ENCODE measurements at places on chromosomes 7 and 10. TPM values are rescaled to one million over a fixed set of nuclear protein-coding genes. Genes with fewer than 3 reads are reported as not detected.

DNA sequence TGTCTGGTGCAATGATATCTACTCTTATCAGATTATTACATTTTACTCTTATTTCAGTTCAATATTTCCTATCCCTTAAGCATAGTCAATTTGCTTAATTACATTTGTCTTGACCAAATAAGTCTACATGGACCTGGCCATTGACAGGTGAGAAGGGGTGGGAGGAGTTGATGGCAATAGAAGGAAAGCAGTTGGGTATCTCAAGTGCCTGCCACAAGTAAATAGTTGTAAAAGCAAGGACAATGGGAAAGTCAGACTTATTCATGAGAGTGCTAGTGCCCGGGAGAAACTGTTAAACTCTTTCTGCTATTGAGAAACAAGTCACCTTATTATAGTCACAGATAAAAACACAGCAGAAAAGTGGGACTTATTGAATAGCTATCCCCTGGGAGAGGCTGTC, 32.4 kb upstream of the HGF start:
- DNase-seq = no peak
- no peak overlapping the region for H3K4me3 ChIP-seq
- H3K36me3 ChIP-seq = no peaks in the 10 kb centered on the region
- H3K27ac ChIP-seq = no peak overlapping the region

GRCh38 chr10:111522551-111522950, 445.7 kb downstream of the ADRA2A start:
- H3K27me3 ChIP-seq = no peaks in the 10 kb centered on the region
- no peak for DNase-seq
- no peak overlapping the region for H3K27ac ChIP-seq
- H3K4me1 ChIP-seq = no peaks in the 10 kb centered on the region
- no peaks in the 10 kb centered on the region for H3K36me3 ChIP-seq
- no peak overlapping the region for H3K4me3 ChIP-seq

- H3K27ac ChIP-seq = no peak overlapping the region
- no peaks in the 10 kb centered on the region for H3K4me1 ChIP-seq
- H3K4me3 ChIP-seq = no peak overlapping the region
- H3K27me3 ChIP-seq = peaks cover 4% of the 10 kb centered on the region
- H3K36me3 ChIP-seq = no peaks in the 10 kb centered on the region
Observed at GRCh38 chr10:121527690-121528089, 70.6 kb downstream of the FGFR2 start.

- H3K4me3 ChIP-seq = peak overlapping the region; percentile 81
- peak overlapping the region; percentile 88 for H3K27ac ChIP-seq
- H3K27me3 ChIP-seq = peaks cover 14% of the 10 kb centered on the region
Observed at GRCh38 chr10:132408367-132408781, 11.4 kb downstream of the PWWP2B start.

GRCh38 chr7:74061840-74062539, 21.6 kb upstream of the LIMK1 start:
- DNase-seq = peak; percentile 88
- H3K4me3 ChIP-seq = peak overlapping the region; percentile 85
- H3K27ac ChIP-seq = peak overlapping the region; percentile 99
- no peaks in the 10 kb centered on the region for H3K36me3 ChIP-seq
- H3K27me3 ChIP-seq = peaks cover 10% of the 10 kb centered on the region
- peaks cover 20% of the 10 kb centered on the region for H3K4me1 ChIP-seq

DNA sequence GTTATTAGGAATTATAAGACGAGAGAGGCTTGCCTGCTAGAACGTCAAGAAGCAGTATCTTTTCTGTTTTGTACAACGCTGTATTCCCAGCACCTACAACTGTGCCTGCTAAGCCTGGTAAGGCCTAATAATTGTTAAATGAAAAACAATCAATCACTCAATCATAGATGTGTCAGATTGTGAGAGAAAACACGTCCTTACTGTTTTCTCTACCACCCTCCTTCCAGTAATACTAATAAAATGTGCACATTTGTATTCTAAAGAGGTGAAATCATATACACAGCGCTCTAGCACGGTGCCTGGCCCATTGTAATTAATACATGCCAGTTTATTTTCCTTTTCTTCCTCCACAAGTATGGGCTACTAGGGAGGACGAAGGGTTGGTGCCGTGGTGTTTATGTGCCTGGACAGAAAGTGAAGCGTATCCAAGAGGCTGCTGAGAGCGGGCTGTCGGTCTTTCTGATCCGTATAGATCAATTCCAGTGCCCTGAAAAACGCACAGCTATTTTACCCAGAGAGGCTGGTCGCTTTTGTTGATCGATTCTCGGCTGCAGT, 1.5 kb upstream of the AUTS2 start:
- no peak for DNase-seq
- H3K27me3 ChIP-seq = peaks cover 13% of the 10 kb centered on the region
- peaks cover 6% of the 10 kb centered on the region for H3K4me1 ChIP-seq
- H3K36me3 ChIP-seq = no peaks in the 10 kb centered on the region

DNA sequence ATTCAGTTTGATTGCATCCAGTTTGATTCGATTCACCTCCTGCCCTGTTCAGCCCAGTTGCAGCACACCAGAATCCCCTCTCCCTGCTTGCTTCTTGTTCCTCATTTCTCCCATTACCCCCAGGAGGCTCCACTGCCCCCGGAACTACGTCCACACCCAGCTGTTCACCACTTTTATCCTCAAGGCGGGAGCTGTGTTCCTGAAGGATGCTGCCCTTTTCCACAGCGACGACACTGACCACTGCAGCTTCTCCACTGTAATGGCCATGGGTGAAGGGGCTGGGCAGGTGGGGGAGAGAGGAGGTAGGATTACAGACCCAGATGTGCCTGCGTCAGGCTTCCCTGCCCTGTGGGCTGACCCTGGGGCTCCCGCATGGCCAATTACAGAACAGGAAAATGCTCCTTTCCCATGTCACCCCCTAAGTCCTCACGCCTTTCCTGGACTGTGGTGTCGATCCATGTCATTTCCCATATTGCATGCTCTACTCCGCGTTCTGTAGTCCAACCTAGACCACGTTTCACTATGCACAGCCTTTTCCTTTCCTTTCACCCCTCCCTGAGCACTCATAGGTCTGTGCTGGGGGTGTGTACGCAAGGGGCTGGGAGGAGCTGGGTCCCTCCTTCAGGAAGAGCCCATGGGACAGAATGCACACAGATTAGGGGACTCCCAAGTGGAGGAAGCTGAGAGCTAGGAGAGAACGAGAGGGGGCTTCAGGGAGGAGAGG, 8.2 kb downstream of the GHRHR start:
- no peaks in the 10 kb centered on the region for H3K36me3 ChIP-seq
- H3K27ac ChIP-seq = no peak overlapping the region
- DNase-seq = no peak
- H3K4me1 ChIP-seq = peaks cover 1% of the 10 kb centered on the region

- no peak overlapping the region for H3K27ac ChIP-seq
- H3K4me1 ChIP-seq = no peaks in the 10 kb centered on the region
- H3K36me3 ChIP-seq = peaks cover under 1% of the 10 kb centered on the region
- no peaks in the 10 kb centered on the region for H3K27me3 ChIP-seq
- no peak for DNase-seq
Observed at GRCh38 chr10:99292159-99292558, 37.0 kb upstream of the CNNM1 start.

DNA sequence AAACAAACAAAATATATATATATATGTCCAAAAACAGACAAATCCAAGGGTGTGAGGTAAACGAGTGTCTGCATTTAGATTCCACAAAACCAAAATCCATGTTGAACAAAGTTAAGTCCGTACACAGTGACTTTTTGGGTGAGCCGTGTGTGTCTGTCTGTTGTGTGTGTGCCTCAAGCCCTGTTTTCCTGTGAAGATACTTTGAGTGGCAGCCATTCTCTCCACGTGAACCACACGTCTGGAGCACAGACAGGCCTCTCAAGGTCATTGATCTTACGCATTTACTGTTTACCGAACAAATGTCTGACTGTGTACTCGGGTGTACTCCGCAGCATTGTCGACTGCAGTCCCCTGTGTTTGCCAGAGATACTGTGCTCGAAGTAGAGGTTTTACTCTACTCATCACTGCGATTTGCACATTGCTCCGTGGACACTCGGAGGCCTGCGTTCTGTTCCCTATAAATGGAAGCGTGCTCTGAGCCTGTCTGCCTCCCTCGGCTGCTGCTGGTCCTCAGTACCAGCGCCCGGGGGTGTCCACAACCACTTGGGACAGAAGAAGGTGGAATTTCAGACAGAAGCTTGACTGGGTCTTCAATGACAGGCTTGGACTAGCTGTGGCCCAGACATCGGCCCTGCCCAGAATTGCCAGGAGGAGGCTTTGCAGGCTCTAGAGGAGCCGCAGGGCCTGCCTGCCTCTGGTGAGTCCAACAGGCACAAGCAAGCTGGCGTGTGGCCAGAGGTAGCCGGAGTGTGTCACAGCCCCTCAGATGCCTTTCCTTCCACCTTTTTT, 22.1 kb downstream of the CYP17A1 start:
- H3K27ac ChIP-seq = peak overlapping the region; percentile 85
- no peak for DNase-seq
- H3K36me3 ChIP-seq = peaks cover 14% of the 10 kb centered on the region
- peak overlapping the region; percentile 73 for H3K4me3 ChIP-seq
- H3K27me3 ChIP-seq = peaks cover 2% of the 10 kb centered on the region
- H3K4me1 ChIP-seq = peaks cover 43% of the 10 kb centered on the region

DNA sequence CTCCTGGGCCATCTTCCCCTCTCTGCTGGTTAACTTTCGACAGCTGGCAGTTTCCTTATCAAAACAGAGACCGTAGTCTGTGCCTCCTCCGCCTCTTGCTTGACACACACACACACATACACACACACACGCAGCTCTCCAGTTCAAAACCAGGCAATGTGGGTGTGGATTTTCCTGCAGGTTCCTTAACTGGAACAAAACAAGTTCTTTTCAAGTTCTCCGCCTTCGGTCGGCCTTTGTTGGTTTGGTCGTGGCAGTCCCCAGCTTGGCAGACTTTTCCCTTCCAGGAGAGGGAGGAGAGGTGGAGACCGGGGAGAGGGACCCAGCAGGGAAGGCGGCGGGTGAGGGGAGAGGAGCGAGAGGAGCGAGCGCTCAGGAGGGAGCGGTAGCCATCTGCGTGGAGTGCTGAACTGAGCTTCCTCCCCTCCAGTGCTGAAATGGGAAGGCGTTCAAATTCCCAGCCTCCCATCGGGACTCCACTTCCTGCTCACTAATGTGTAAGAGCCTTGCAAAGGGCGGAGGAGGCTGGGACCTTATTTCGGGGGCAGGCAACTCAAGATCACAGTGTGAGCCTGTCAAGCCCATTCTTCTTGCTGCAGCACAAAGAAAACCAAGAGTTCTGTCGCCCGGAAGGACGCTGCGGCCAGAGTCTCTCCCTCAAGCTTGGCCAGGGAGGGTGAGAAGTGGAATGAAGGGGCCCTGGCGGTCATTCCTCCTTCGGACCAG, 120.6 kb downstream of the PRPF18 start:
- H3K27me3 ChIP-seq = peaks cover 7% of the 10 kb centered on the region
- peak overlapping the region; percentile 42 for H3K4me3 ChIP-seq
- H3K27ac ChIP-seq = no peak overlapping the region

DNA sequence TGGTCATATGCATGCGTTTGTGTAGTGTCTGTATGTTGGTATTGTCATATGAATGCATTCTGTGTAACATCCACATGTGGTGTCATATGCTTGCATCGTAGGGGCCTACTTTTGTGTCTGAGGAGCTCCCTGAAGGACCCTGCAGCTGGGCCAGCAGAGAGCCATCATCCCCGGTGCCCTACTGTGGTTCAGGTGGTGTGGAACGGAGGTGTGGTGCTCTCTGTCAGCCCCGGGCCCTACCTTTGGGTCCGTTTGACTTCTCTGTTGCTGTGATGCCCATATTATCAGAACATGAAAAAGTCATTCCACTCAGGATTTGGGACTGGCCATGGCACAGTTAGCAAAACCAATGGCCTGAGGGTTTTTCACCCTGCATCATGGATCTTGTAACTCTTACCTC, 217.9 kb downstream of the ADARB2 start:
- H3K27ac ChIP-seq = no peak overlapping the region
- no peaks in the 10 kb centered on the region for H3K4me1 ChIP-seq
- no peak for DNase-seq
- no peak overlapping the region for H3K4me3 ChIP-seq

- peak overlapping the region; percentile 60 for H3K27ac ChIP-seq
- no peaks in the 10 kb centered on the region for H3K36me3 ChIP-seq
- DNase-seq = no peak
- H3K4me1 ChIP-seq = peaks cover 88% of the 10 kb centered on the region
- peak overlapping the region; percentile 34 for H3K4me3 ChIP-seq
- H3K27me3 ChIP-seq = no peaks in the 10 kb centered on the region
Observed at GRCh38 chr7:129908181-129908580, 44.6 kb downstream of the UBE2H start.

DNA sequence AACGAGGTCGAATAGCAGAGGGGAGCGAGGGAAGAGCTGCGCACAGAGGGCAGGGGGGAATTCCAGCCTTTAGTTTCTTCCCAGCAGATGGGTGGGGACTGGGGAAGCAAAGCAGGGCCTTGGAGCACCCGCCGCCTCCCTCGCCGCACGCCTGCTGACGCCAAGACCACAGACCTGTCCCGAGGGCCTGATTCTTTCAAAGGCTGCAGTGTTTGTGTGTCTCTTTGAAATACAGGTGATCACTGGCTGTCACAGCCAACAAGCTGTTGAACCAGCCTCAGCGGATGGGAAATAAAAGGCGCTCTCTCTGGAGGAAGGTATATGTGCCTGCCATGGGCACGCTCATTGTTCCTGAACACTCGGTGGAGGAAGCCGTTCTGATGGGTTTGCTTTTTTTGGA, 119.3 kb downstream of the FAM53B start:
- no peak for DNase-seq
- H3K4me3 ChIP-seq = peak overlapping the region; percentile 46
- H3K27me3 ChIP-seq = peaks cover 18% of the 10 kb centered on the region
- H3K27ac ChIP-seq = peak overlapping the region; percentile 80
- no peaks in the 10 kb centered on the region for H3K36me3 ChIP-seq

DNA sequence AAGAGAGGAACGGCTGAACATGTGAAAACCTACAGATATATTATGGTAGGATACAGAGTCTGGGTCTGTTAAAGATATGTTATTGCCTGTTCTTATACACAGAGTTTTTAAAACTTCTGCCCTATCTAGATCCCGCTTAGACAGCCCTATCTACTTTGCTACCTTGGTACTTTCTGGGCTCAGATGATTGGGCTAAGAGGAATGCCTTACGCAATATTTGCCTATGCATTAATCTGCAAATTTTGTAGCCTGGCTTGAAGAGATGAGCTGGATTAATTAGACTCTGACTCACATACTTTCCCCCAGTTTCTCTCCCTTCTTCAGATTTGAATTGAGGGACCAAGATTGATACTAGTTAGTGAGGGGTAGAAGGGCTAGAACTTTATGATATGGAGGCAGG, 33.6 kb upstream of the A1CF start:
- no peaks in the 10 kb centered on the region for H3K4me1 ChIP-seq
- DNase-seq = no peak
- H3K4me3 ChIP-seq = no peak overlapping the region
- H3K36me3 ChIP-seq = peaks cover 3% of the 10 kb centered on the region
- H3K27ac ChIP-seq = no peak overlapping the region

NPFFR1 gene
- not detected for polyA plus RNA-seq

OR6V1 gene
- polyA plus RNA-seq = not detected

PSD gene
- polyA plus RNA-seq = 2.0 TPM

ENKUR gene
- polyA plus RNA-seq = 1.4 TPM

IDI2 gene
- 0.19 TPM for polyA plus RNA-seq
